ENCODE measurements at places on chromosomes 3 and 15.

GRCh38 chr3:53730576-53730975 lies 115.6 kb downstream of the CHDH start:
- peak; percentile 48 for DNase-seq

GRCh38 chr15:80997692-80998091 lies 3.0 kb upstream of the TLNRD1 start:
- DNase-seq: no peak

DNA sequence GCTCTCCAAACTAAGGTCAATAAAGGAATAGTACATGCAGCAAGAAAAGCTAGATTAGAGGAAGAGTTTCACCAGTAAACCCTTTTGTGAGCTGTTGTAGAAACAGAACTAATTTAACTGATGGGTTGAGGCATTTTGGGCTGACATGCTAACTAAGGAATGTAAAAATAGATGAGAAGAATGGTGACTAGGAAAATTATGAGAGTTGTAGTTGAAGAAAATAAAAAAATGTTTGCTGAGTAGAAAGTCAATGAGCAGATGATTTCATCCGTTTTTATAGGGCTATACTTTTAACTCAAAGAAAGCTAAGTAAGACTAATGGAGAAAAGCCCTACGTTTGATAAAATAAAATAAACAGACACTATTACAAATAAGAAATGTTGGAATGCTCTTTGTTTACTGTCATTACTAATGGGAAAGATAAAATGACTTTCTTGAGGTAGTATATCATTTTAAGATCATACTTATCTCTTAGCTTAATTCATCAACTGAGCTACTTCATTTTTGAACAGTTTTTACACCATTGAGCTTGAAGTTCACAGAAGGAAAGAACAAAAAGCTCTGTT lies 209.4 kb upstream of the DPH6 start:
- no peak for DNase-seq

GRCh38 chr3:160141485-160142185 lies 83.6 kb upstream of the C3orf80 start:
- no peak for DNase-seq

GRCh38 chr15:73239564-73240215 lies 129.1 kb downstream of the HCN4 start:
- no peak for DNase-seq

GRCh38 chr15:58392611-58393161 lies 39.1 kb upstream of the LIPC start:
- DNase-seq: no peak

DNA sequence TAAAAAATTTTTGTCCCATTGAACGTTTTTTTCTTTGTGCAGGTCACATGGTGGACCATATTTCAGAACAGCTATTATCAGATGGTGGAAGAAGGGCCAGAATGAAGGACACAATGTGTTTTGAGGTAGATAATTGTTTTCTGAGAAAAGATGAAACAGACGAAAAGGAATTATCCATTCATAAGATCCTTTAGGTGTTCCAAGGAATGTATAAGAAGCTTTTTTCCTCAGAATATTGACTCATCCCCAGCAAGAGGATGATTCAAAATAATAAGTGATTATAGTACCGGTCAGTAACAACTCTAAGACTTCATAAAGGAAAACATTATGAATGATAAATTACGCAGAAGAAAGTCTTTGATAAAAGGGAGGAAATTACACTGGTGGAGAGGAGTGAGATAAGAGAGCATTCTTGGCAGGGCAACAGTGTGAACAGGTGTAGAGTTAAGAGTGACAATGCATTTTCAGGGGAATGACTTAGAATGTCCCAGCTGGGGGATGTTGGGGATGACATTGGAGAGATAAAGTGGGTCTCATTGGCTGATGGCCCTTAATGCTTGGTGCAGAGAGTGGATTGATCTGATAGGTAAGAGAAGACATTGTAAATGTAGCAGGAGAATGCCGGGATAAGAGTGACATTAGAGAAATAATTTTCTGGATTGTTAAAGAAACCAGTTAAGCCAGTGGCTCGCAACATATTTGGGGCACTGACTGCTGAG lies 27.0 kb upstream of the AQP9 start:
- DNase-seq: no peak

- no peak for DNase-seq
Observed at GRCh38 chr15:58793862-58794261, 22.8 kb downstream of the MINDY2 start.

Measured in ovary (tissue), 10 donors.